ENCODE measurements at places on chromosomes 2 and 18.

DNA sequence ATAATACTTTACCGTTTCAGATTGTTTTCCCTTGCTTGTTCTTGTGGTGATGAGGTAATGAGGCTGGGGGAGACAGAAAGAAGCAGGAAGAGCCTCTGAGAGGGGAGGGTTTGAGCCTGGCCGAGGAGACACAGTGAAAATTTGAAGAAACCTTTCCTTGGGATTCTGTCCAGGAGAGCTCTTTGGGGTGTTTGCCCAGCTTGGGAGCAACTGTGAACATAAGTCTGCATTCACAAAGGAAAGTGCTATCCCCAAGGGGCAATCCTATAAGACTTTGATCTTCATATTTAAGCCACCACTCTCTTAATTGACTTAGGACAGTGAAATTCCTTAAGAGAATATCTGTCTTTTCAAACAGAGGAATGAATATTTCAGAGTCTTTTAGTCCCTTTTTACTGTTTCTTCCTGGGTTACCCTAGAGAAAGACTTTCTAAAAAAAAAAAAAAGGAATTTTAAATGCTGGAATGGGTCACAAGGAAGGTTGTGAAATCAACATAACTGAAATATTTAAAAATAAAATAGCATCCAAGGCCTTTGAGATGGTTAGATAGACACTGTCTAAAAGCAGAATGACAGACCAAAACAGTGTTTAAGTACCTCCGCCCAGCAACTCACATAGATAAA lies 52.5 kb upstream of the STAM2 start:
- peak; percentile 85 for DNase-seq

DNA sequence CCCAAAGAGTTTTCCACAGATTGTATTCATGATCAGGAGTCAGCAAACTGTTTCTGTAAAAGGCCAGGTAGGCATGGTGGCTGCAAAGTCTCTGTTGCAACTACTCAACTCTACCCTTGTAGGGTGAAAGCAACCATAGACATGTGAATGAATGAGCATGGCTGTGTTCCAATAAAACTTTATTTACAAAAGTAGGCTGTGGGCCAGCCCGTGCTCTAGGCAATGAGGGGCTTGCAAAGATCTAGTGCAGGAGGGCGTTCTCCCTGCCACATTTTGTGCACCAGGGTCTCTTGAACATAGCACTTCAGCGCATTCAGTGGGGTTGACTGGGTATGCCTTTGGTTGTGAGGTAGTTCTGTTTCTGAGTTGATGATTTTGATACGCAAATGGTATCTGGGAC lies 85.8 kb downstream of the ST6GAL2 start:
- no peak for DNase-seq

DNA sequence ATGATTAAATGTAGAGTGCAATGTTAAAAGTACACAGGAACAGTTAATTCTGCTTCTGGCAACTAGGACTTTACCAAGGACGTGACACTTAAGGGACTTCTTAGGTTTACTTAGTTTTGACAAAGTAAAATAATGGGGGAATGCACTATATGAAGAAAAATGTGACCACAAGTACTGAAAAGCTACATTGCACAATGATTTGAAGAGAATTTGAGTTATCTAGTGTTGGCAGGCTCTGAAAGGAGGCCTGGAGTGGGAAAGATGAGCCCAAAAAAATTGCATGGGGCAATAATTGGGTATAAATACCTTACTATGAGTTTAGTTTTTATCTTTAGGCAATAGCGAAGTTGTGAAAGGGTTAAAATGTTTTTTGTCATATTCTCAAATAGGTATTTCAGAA lies 173.7 kb downstream of the DOK6 start:
- DNase-seq, result no peak

DNA sequence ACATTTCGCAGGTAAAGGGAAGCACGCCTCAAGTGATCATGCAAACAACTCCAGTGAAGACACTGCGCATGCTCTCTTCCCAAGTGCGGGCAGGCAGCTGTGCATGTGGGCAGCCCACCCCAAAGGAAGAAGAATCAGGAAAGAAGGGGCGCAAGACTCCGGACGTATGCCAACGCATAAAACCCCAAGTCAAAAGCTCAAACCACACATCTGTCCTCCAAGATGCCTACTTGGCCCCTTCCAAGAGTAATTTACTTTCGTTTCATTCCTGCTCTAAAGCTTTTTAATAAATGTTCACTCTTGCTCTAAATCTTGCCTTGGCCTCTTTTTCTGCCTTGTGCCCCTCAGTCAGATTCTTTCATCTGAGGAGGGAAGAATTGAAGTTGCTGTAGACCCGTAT lies 254.9 kb downstream of the PIEZO2 start:
- DNase-seq, result no peak

DNA sequence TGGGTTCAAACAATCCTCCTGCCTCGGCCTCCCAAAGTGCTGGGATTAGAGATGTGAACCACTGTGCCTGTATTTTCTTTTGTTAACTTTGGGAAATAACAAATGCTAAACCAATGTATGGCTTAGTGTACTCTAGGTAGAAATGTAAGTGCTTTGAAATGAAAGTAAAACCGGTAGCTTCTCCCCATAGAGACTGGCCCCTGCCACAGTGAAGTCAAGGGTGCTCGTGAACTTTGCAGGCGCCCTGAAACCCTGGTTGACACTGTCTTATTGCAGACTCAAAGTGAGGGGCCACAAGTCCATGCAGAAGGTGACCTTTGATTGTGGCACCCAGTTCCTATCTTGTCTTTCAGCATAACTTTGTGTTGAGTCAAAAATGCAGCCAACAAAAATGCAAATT lies 24.2 kb upstream of the MTCL1 start:
- peak; percentile 15 for DNase-seq

DNA sequence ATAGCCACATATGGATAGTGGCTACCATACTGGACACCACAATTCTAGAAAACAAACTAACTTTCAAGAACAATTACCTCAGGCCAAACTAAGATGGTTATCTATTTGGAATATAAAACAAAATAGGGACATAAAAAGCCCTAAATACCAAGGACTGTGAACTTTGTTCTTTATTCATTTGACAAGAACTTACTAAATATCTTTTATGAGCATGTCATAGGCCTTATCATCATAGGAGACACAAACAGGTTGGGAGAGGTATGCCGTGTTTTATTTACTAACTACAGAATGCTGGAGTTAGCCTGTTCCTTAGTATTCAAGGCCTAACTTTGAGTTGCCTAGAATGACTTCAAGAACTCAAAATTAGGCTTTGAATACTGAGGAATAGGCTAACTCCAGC lies 32.1 kb downstream of the CCDC93 start:
- DNase-seq, result no peak

DNA sequence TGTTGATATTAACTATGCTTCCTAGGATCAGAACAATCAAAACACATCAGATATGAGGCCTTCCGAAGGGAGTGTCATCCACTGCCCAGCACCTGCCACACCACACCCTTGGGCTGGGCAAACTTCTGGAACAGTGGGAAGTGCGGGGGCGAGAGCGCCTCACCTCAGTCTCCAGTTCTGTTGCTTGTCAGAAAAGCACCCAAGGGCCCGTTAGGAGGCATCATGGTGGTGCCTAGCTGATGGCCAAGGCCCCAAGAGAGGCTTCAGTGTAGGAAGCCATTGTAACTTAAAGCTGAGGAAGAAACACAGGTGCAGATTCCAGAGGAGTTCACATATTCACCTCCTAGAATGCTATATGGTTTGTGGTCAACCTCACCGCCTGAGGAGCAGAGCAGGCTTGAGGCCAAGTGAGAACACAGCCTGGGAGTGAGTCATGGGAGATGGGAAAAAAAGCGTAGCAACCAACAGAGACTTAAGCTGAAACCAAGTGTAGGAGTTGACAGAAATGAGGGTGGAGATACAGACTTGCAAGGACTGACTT lies 85.1 kb upstream of the ATL2 start:
- peak; percentile 34 for DNase-seq

DNA sequence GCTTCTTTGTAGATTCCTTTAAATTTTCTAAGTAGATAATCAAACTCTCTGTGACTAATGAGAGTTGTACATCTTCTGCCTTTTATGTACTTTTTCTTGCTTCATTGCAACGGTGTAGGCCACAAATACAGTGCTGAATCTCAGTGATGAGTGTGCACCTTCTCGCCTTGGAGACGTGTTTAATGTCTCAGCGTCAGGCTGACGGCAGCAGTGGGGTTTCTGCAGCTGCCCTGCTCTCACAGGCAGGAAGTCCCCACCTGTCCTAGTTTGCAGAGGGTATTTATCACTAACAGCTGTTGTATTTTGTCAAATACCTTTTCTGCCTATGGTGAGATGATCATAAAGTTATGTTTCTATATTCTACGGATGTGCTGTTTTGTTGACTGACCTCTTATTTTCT lies 13.3 kb downstream of the AGXT start:
- no peak for DNase-seq

DNA sequence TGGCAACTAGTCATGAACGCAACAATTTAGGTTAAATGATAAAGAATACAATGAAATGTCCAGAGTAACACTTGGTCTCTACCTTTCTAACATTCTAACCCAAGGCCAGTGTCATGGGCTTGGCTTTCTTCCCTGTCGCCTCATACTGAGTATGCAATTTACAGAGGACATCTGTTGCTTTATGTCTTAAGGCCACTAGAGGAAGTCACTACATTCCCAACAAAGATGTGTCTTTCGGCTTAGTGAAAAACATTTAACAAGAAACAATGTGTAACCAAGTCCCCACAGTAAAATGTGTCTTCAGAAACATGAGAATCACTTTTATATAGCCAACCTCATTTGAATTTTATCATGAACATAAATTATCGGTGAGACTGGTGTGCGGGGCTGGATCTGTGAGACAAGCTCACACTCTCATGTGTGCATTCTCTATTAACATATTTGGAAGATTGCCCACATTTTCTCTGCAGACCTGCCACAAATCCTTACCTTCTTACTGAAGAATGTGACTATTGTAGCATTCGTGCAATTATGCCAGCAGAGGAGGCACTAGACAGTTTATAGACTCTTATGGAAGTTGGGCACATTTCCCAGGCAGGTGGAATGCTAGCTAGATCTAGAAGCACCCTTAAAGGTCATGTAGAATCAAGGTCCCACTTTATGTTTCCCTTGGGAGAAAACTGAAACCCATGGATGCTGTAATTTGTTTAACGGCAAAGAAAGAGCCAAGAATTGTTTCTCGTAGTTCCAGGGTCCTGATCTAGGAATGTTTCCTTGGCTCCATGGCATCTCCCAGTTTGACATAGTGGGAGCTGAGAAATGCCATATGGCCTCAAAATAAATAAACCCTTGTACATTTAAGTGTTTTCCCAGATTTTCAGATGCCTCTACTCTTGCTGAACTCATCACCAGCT lies 101.8 kb downstream of the CD226 start:
- DNase-seq, result no peak

DNA sequence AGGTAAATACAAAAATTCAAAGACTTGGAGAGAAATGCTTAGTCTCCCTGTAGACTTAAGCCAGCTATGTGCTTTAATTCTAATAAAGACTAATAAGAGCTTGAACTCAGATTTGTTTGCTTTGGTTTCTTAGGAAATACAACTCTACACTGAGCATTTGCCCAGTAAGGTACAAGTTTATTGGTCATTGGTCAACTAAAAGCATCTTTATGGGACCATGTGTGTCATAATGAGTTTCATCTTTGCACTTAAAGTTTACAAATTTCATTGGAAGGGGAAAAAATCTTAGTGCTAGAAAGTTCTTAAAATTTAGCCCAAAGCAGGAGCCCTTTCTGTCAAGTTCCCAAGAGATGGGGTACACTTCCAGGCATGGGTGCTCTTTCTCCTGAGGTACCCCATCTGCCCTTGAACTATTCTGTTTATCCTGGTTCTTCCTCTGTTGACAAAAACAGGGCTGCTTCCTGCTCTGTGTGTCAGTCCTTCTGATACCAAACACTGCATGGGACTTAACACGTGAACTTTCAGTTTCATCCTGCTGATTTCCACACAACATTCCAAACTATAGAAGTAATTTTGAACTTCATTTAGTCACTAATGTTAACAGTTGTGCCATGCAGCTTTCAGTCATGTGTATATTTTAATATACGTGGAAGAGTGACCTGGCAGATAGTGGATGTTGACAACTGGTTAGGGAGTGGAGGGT lies 200.2 kb downstream of the TPGS2 start:
- no peak for DNase-seq

- DNase-seq, result peak; percentile 87
Observed at GRCh38 chr18:55256226-55256928, 297.1 kb upstream of the CCDC68 start.

DNA sequence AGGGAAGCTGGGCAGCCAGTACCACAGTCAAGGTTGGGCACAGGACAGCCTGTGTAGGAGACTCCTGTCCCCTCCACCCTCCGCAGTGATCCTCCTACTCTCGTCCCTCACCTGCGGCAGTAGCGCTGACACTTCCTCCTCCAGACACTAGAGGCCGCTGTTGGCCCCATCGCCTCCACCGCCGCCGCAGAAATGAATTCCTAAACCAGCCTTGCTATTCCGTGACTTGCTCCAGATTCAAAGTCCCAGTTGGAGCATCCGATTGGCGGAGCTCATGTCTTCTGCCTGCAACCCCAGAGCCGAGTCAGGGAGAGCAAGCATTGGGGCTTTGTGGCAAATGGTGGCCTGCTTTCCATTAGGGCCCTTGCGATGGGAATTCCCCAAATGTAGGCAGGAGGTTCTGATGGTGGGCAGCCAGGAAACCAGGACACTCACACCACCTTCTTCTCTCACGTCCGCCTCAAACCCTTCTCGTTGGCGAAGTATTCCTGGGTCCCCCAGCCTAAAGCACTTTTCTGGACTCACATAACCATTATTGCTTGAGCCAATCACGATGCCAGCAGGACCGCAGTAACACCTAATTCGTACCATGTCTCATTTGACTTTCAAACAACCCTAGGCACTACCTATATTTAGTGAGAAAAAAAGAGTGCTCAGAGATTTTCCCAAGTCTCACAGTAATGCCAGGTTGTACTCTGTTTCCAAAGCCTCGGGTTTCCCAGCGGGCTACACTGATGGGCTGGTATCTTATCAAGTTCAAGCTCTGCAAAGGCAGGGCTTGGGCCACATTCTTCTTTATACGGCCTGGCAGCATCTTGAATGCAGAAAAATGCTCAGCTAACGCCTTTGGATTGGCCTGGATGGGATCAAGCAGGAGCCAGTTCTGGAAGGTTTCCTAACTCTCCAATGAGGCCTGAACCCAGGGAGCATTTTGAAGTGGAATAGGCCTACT lies 1.2 kb upstream of the DNAJB2 start:
- peak; percentile 74 for DNase-seq

DNA sequence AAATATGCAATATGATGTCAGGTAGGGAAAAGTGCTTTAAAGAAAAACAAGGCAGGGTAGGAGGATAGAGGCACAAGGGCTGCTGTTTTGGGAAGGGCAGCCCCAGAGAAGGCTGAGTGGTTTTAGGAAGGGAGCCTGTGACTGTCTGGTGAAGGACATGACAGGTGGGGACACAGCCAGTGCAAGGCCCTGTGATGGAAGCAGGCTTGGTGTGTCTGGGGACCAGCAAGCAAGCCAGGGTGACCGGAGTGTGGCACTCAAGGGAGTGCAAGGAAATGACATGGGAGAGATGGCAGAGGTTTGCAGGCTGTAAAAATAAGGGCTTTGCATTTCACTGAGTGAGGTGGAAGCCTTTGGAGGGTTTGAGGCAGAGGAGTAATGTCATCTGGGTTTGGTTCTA lies 62.0 kb downstream of the LTBP1 start:
- DNase-seq, result no peak

Data from trophoblast cell (in vitro differentiated cells and primary cell).